Right renal cortex interstitium (tissue), 3 donors: ENCODE measurements at places on chromosomes 11 and 22. TPM values are rescaled to one million over a fixed set of nuclear protein-coding genes. Genes with fewer than 3 reads are reported as not detected.

- no peak for DNase-seq
These were observed 566 bp downstream of the INTS4 start for GRCh38 chr11:77993902-77994301.

GRCh38 chr11:65918211-65919140 is at the start of gene C11orf68:
Gene C11orf68 (minus strand): TSS chr11:65919062. CDS start chr11:65919031, 31 bp downstream.
- no peak for DNase-seq

- no peak for DNase-seq
These were observed 1313.7 kb downstream of the BRD1 start for GRCh38 chr22:48513929-48514328.

DNA sequence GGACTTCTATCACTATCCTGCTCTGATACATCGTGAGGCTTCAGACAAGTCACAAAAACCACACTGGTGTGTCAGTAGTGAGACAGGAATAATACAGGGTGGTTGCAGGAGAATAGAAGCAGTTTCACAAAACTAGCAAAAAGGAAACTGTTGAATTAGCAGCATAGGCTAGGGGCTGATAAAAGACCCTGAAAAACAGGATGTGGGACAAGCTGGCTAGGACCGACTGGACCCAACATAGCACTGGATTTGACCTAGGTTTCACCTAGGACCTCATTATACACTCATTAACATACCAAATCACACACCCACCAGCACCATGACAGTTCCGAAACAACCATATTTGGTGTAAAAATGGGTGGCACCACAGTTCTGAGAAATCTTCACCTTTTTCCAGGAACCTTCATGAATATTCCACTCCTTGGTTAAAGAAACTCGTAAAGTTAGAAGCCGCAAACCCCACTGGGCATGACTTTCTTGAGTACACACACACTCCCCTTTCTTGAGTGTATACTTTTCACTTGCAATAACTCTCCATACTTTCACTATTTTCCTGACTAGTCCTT is 76.2 kb downstream of the SLC1A2 start:
- no peak for DNase-seq

DNA sequence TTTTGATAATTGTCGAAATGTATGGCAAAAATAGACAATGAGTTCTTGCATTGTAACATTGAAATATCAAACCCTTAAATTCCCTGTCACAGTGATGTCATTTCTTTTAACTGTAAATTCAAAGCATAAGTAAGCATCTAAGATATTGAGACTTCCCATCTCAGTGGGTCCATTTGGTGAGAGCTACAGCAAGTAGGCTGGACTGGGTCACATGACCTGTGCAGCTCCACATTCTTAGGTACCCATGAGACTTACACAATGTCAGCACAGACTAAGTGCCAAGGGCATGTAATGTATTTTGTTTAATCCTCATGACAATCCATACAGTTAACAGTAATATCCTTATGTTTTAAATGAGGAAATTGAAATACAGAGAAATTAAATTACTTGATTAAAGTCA is 210.7 kb downstream of the NELL1 start:
- no peak for DNase-seq

The IGLL5 gene
- not detected for polyA plus RNA-seq

The NRXN2 gene
- polyA plus RNA-seq = 12.1 TPM

DNA sequence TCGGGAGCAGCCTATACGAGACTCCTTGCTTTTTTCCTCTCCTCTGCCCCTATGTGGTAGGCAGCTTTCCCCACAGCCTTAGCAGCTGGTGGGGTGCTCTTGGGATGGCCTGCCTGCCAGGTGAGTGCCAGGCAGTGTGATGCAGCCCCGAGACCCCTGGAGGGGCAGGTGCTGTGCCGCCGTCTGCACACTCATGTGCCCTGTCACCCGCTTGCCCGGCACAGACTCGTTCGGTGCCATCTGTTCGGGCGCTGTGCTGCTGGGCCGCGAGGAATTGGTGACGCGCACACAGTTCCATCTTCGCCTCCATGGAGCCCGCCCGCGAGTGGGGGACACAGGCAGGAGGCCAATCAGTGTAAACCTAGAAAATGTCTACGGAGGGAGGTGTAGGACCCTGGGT is 15.1 kb downstream of the TRMU start:
- no peak for DNase-seq

The APOBEC3C gene
- 11.0 TPM for polyA plus RNA-seq

- DNase-seq = no peak
These were observed 769.5 kb upstream of the LUZP2 start for GRCh38 chr11:23727387-23727786.

- no peak for DNase-seq
These were observed 1.6 kb upstream of the BRSK2 start for GRCh38 chr11:1387961-1388762.

GRCh38 chr11:70220920-70221319 is 17.8 kb downstream of the FADD start:
- no peak for DNase-seq

DNA sequence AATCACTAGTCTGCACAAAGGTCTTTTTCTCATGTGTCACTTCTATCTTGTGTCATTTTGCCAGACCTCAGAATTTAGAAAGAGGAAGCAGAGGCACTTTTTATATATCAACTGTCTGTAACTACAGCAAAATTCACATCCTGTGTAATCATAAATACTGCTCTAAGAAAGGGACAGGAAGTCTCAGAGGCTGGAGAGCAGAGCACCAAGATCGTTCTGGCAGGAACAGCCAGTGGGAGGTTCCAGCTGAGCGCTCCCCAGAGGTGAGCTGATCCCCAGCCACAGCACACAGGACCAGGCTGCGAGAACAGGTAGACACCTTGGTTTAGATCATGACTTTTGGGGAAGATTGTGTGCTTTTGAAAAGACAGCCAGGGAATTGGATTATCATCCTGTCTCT is at the start of gene MS4A7:
Gene MS4A7 (plus strand): TSS at position 179 of the 400 bp plus-strand sequence. CDS start 4,610 bp downstream, outside the sequence.
- DNase-seq = no peak

DNA sequence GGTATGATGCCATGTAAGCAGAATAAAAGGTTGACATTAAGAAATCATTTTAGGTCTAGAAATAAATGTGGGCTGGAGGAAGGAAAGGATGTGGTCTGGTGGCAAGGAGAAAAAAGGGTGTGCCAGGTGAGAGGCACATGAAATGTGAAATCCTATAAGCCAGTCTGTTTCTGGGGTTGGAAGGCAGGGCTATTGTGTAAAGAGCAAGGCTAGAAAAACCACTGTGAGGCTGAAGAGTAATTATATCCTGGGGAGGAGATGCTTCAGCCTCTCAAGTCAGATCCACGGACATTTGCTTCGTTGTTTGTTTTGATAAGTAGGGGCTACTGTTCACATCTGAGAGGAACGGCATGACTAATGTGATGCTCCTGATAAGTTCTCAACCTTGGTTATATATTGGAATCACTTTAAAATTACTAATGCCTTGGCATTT is 77.5 kb upstream of the CTSC start:
- DNase-seq = no peak

The PGR gene
- 0.10 TPM for polyA plus RNA-seq

- DNase-seq = no peak
These were observed 310.8 kb upstream of the SORL1-AS1 start for GRCh38 chr11:121763526-121763925.

The EXPH5 gene
- 3.7 TPM for polyA plus RNA-seq

DNA sequence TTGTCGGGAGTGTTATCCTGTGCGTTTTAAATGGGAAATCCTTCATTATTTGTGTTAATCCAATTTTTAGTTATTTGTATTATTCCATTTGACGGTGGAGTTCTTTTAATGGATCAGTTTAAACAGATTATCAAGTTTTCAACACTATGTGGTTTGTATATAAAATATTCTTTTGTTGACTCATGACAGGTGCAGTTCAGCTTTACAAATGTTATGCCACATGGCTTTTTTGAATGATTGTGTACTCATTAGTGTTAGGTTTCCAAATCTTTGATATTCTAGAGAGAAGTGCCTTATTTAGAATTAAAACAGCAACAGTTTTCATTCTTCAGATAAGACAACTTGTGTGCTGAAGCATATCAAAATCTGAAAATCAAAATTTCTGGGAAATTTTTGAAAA is 2.4 kb downstream of the JAM3 start:
- no peak for DNase-seq

The VPREB1 gene
- polyA plus RNA-seq = 0.28 TPM

DNA sequence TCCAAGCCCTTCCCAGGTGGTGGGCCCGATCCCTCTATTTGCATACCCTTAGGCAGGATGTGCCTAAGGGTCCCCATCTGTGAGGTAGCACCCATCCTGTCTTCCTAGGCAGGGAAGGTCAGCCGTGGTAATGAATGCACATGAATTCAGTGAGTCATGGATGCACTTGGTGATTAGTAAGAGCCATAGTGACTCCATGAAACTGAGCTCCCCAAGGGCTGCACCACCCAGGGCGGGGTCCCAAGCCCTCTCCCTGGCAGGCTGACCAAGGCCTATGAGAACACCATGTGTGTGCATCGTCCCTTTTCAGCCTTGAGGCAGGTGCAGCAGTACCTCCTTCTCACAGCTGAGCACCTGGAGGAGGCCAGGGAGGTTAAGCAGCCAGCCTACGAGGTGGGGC is 15.6 kb upstream of the SUSD2 start:
- DNase-seq = no peak

GRCh38 chr11:108906329-108906728 is 241.5 kb downstream of the DDX10 start:
- DNase-seq = no peak

- no peak for DNase-seq
These were observed 48.5 kb upstream of the BMAL1 start for GRCh38 chr11:13229136-13229535.

DNA sequence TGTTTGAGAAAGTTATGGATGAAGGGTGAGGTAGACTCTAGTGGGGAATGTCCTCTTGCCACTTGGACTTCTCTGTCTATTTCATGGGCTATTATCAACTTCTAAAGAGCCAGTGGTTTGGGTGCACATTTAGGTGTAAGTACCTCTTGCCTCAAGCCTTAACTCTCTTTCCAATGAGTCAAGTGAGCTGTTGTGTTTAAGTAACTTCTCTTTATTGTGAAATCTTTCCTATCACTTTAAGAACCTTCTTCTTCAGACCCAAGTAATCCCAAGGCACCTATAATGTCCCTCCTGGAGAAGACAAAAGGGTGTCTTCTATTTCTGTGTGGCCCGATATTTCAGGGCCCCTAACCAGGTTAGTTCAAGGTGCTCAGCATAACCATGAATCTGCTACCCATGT is 90.5 kb upstream of the VPREB1 start:
- DNase-seq = no peak

- DNase-seq = no peak
These were observed 31.9 kb downstream of the POU2AF1 start for GRCh38 chr11:111347002-111347722.

DNA sequence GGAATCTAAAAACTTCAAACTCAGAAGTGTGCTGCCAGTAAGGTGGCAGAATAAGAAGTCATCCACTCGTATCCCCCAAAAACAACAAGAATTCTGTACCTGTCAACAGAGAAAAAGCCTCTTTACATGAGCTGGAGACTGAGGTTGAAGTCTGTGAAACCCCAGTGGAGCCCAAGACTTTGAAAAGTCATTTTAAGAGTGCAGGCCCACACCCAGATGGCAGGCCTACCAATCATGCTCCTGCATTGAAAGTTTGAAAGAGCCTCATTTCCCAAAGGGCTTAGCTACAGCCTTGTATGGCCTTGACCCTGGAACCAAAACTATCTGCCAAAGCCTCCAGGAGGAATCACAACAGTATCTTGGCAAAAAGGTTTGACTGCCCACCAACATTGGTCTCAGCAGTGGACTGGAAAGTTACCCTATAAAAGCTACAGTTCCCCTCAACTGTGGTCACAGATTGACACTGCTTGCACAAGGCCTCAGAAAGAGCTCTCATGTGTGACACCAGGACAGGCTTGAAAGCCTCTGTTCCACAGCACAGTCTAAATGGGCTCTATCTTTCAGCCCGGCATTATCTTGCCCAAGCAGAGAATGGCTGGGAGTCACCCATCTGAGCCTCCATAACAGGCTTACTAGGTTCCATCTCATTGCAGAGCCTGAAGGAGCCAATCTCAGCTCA is 47.7 kb downstream of the SLC22A9 start:
- DNase-seq = no peak

- DNase-seq = no peak
These were observed 23.5 kb upstream of the OSBPL5 start for GRCh38 chr11:3188496-3189195.

DNA sequence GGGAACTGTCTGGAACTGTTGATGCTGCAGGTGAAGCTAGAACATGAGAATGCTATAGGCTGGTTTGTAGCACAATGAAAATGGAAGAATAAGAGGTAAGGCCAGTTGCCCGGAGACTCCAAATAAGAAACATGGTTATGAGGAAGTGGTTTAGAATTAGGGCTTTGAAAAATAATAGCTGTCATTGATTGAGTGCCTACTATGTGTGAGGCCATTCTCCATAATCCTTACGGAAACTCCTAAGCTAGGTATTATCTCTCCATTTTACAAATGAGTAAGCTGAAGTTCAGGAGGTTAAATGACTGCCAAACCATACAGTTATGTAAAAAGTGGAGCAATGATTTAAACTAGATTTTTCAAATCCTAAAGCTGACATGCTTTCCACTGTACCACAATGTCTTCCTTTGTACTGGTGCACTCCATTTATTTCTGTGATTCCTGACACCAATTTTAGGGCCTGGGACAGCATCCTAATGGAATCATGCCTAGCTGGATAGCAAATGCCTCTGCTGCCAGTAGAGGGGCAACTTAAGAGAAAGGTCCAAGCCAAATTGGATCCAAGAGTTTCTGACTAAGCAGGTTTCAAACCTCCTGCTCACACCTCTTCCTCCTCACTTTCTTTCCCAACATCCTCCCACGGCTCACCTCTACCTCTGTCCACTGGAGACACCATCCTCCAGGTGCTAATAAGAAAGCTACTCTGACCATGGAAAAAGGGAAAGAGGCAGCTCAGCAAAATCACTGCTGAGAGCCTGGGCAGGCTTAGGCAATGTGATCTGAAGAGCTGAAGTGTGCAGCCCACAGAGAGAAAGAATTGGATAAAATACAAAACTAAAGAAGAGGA is 46.9 kb upstream of the PICALM start:
- DNase-seq = no peak

- DNase-seq = no peak
These were observed 3.9 kb downstream of the CDC45 start for GRCh38 chr22:19483481-19484244.

The CEND1 gene
- 0.27 TPM for polyA plus RNA-seq

DNA sequence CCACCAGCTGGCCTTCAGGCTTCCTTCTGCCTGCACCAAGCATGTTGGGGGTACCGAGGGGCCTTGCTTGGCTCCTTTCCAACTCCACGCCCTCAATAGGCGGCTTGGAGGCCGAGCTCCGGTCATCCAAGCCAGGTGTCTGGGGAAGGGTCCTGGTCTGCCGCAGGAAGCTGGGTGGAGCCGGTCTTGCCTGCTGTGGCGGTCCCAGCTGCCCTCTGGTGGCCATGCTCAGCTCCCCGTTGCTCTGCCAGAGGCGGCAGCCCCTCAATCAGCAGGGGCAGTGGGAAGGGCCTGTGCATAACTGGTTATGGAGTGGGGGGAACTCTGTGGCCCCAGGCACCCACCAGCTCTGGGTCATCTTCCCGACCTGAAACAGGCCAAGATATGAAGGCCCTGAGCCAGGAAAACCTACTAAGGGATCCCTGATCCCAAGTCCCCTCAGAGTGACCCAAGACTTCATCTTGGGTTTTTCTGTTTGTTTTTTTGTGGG is 3.2 kb downstream of the ARVCF start:
- DNase-seq = no peak
